ENCODE measurements at places on chromosomes 2 and 18.

- peak; percentile 3 for DNase-seq
Observed at GRCh38 chr2:33598561-33599174, 431 bp downstream of the FAM98A start.

DNA sequence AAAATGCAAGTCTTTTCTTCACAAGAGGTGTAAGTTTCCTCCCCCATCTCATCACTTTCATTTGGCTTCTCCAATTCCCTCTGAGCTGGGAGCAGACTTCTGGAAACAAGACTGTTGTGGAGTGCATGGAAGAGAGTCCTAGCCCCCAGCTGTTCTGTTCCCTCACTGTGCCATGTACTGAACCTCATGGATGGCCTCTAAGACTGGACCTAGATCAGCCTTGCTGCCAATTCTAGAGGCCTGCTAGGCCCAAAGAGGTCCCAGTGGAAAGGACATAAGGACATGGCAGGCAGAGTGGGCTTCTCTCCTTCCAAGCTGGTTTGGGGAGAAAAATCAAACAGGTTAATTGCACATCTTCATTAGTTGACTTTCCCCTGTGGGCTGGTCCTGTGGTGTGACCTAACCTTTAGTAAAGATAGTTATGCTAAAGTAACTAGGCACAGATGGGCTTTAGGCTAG is 7.3 kb upstream of the CETN1 start:
- DNase-seq = no peak

GRCh38 chr2:39881494-39881893 is 102.4 kb upstream of the THUMPD2 start:
- no peak for DNase-seq

DNA sequence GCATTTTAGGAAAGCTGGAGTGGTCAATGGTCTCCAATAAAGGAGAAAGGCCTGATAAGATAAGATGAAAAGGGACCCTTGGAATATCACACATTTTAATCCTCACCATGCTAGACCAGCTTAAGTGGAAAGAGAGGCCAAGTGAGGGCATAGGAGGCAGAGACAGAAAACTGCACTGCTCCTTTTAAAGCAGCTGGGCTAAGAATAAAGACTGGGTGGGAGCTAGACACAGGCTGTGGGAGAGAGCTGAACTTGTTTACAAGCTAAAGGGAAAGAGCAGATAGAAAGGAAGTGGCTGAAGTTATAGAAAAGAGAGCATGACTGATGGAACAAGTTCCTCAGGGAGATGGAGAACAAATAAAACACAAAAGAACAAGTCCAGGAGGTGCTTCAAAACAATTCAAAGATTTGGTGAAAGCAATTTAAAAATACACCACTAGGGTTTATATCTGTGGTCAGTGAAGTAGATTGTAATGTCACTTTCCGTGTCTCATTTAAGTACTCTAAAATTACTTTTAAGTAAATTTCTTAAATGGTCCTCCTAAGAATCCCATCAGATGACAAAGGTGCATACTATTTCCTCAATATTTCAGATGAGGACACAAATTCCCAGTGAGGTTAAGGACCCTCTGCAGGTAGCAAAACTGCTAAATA is 7.5 kb downstream of the COL5A2 start:
- no peak for DNase-seq

DNA sequence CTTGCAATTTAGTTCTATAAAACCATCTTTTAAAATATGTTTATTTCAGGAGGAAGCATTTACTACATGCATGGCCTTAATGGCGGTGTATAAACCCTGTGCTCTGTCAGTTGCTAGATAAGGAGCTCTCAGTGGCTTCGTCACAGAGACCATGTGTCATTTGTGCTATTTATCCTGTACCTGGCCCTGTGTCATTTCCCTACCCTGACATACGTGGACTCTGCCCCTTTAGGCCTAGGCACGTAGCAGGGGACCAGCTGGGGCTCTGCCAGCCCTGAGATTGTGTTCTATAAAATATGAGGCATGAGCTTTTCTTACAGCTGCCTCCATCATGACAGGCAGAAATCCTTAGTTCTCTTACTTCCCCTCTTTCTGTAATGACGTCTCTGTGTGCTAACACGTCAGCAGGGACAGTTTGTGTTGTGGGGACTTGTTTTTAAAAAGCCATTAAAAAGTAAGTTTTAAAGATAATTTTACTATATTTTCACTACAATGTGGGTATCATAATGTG is 88.0 kb downstream of the ITGB1BP1 start:
- no peak for DNase-seq

GRCh38 chr2:52611759-52612158 is 1155.8 kb upstream of the CHAC2 start:
- DNase-seq = no peak

DNA sequence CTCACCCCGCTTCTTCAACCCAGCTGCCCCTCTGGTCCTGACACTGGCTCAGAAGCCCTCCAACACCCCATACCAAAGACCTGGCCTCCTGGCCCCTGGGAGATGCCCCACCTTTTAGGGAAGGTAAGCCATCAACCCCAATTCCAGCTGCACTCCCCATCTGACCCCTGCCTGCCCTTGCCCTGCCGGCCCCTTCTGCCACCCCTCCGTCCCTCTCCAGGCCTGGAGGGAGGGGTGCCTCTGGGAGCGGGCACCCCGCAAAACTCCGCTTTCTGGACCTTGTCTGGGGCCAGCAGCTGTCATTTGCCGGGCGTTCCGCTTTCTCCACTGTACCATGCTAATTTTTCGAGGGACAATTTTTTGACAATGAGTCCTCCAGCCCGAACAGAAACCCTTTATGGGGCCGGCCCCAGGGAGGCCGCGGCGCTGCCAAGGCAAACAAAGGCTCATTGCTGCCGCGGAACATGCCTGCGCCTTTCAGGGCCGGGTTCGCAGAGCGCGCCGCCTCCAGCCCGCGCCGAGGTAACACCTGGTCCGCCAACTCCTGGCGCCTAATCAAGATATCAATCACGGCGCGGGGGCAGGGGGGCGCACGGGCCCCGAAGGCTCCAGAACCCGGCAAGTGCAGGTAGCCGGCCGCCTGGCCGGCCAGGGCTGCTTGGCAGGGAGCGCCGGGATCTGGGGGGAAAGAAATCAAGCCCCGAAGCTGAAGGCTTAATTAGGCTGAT is 96.0 kb downstream of the INHBB start:
- DNase-seq = no peak

- no peak for DNase-seq
Observed at GRCh38 chr2:144455987-144456386, 63.9 kb downstream of the ZEB2 start.

GRCh38 chr2:71922499-71923142 is 225.0 kb downstream of the CYP26B1 start:
- no peak for DNase-seq

DNA sequence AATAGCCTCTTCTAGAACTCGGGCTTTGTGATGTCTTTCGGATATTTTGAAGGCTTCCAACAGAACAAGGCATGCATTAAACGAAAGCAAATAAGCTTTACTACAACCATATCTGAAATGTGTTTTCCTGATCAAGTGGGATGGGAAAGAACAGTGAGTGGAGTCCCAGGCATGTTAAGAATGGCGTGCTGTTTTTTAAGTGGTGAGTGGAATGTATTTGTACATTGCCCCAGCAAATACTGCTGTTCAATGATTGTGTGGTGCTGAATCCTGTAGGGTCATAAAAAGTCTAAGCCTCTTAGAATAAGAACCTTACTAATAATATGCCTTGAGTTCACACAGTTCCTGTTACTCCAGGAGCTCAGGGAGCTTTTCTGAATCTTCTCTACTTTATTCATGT is 52.5 kb downstream of the POMC start:
- DNase-seq = no peak
